ENCODE measurements at places on chromosomes 13 and 19.
A peak's percentile ranks its signal among the peaks of the same experiment; 100 is the strongest.

- peak; percentile 87 for DNase-seq
These were observed 1317.0 kb downstream of the PCDH9 start for GRCh38 chr13:65913173-65913572.

DNA sequence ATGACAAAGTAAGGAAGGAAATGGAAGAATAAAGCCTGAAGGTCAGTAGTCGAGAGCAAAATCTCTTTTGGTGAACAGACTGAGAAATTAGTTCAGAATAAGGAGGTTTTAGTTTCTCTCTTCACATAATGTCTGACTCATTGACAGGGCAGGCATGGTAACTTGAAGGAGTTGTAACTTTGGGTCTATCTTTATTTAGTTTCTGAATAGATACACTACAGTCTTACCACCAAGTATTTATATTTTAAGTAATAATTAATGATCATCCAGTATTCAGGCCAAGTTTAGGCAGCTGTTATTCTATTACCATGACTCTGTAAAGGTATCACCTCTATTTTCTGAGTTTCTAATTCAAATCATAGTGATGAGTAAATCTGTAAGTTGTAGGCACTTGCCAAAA lies 219.9 kb downstream of the SPRY2 start:
- no peak for DNase-seq

DNA sequence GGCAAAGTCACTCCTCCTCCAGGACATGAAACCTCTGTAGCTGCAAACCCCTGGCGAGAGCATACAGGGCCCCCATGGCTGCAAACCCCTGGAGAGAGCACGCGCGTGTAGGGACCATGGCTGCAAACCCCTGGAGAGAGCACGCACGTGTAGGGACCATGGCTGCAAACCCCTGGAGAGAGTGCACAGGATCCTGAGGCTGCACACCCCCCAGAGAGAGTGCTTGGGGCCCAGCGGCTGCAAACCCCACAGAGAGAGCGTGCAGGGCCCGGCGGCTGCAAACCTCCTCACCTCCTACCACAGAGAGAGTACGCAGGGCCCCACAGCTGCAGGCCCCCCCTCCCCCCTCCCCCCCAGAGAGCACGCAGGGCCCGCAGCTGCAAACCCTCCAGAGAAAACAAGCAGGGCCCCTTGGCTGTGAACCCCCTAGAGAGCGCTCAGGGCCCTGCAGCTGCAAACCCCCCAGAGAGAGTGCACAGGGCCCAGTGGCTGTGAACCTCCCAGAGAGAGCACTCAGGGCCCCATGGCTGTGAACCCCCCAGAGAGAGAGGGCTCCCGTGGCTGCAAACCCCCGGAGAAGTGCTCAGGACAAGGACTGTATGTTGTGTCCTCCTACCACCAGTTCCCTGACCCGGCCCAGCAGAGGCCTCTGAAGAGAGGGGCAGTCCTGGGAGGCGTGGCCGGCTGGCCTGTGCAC lies 7.3 kb downstream of the ADPRHL1 start:
- no peak for DNase-seq

GRCh38 chr19:46880431-46880830 lies 19.6 kb downstream of the ARHGAP35 start:
- DNase-seq = no peak

DNA sequence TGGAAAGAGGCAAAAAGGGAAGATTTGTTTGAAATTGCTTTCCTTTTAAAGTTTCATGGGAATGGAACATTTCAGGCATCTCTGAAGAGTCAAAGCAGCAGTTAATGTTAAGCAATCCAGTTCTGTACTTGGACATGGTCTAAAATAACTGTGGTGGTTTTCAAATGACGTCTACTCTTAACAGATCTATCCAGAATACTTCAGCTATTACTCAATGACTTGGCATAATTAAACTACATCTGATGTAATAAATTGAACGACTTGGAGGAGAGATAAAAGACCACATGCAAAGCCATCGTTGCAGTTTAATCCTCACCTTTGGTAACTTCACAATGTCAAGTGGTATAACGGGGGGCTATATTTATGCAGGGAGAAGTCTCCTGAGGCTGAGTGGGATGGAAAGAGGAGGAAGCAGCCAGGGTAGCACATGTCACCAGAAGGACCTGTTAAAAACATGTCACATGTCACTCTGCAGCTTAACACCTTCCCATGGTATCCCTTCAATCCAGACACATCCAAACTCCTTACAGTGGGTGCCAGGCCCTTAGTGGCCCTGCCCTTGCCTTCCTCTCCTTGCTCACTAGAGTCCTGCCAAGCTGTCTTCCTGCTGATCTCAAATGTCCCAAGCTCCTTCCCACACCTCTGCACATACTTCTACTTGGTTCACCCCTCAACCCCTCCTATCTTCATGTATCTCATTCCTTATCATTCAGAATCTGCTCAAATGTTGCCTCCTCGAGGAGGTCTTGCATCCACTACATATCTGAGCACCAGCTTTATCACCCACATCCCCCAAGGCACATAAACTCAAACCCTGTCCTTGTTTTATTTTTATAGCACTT lies 327.8 kb downstream of the SUCLA2 start:
- DNase-seq = peak; percentile 78

DNA sequence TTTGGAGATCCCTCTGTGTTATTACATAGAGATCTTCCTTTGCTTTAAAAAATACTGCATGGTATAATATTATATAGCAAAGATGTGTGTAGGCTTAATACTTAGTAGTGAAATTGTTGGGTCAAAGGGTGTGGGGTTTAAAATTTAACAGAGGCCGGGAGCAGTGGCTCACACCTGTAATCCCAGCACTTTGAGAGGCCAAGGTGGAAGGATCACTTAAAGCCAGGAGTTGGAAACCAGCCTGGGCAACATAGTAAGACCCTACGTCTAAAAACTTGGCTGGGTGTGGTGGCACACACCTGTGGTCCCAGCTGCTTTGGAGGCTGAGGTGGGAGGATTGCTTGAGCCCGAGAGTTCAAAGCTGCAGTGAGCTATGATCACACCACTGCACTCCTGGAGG lies 22.3 kb upstream of the CEBPA start:
- no peak for DNase-seq

DNA sequence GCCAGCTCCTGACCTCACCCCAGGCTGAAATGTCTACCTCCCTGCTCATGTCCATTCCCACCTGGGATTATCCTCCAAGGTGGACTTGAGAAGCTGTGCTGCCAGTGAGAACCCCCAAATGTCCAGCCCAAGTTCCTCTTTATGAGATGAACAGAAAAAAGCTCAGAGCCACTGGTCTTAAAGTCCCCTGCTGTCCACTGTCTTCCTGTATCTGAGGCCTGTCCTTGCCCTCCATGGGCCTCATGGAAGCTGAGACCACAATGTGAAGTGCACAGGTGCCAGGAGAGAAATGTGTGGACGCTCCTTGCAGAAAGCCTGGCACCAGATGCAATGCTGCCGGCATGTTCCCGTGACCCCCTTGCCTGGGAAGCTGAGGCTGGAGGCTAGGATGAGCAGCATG lies 3.3 kb upstream of the AMER2 start:
- DNase-seq = no peak

DNA sequence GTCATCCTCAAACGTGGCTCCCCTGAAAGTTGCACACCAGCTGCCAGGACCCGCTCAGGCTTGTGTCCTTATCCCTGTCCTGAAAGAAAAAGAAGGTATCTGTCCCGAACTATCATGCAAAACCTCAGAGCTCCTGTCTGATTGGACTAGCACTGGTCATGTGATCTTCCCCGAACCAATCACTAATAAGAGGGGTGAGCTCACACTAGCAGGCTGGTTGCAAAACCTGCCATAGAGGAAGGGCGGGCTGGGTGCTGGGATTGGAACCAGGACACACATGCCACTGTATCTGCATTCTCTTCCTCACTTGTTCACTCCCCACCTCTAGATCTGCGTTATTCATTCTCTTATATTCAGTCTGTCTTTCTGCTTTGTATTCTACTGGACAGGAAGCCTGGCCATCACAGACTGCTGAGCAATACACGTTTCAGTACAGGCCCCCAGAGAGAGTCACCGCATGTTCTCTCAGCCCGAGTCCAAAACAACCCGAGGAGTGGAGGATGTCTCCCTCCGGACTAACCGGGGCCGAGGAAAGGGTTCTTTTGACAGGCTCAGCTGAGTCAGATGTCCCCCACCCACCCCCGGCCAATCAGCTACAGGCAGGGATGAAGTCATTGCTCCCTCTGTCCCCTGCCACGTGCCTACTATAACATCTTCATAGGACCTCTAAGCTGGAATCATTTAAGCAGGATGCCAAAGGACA lies 97.7 kb downstream of the SIPA1L3 start:
- peak; percentile 99 for DNase-seq

DNA sequence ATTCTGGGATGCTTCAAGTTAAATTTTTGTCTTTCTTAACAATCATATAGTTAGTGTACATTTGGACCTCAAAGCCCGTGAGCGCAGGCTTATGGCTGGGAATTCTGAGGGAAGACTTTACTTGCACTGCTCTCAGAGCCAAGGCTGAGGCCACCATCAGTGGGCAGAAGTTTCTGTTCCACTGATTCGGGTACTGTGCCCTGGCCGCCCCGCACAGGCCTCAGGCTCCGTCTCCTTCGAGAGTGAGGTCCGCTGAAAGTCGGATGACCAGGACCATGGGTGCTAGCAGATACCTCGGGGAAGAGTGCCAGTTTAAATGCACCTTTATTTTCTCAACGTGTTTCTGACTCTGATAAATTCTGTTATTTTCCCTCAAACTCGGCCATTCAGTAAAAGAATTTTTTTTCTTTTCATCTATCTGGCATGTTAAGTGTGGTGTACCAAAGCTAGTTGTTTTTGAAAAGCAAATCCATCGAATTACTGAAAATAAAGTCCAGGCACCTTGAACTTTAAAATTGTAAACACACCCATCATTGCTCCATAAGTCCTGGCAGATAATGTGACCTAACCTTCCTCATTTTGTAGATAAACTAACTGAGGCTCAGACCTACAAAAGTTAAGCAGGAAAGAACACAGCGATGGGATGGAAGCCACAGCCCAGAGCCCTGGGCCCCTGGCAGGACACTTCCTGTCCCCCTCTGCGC lies 126.7 kb downstream of the SOX1 start:
- DNase-seq = no peak

GRCh38 chr13:77699059-77699680 lies 1.7 kb downstream of the SLAIN1 start:
- DNase-seq = no peak

DNA sequence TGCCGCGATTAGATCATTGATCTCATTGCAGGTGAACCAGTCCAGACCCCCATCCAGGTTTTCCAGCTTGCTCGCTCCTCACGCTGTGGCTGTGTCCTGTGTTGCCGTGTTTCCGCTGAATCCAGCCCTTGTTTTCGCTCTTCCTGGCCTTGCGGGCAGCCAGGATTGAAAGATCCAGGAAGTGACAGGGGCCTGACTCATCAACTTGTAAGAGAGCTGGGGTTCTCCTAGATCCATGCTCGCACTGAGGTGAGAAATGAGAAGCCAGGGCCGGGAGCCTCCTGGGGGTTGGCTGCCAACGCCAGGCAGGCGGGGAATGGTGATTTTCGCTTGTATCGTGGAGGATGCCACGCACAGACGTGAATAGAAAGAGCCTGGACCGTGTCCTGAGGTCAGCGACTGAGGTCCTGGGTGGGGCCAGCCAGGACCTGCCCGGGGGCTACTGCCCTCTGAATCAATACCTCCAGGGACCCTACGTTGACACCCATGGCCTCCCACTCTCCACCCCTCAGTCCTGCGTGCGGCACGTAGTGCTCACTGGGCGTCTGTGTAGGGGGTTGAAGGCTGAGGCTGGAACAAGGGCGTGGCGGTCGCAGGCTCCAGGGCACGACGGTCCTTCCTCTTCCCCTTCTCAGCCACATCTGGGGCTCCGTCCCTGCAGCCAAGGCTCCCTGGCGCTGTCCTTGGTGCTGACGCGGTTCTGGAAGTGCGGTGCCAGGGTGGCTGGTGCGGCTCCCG lies 7.3 kb upstream of the PTPRH start:
- peak; percentile 99 for DNase-seq

DNA sequence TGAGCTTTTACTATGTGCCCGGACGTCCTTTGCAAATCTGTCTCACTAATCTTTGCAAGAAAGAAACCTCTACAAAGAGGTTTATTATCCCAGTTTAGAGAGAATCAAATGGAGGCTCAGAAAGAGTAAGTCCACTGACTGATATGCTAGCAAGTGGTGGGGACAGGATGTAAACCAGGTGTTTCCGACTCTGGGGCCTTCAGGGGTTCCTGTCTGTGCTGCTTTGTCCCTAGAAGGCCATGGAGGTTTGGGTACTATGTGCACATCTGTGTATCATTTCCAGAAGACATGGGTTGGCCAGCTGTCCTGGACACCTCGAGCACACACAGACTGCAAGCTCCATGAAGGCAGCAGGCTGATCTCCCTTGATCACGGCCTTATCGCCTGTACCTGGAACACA lies 1.2 kb upstream of the KPTN start:
- DNase-seq = no peak

- DNase-seq = peak; percentile 78
These were observed 194.1 kb downstream of the TDRD3 start for GRCh38 chr13:60590800-60591747.

GRCh38 chr13:57063007-57063406 lies 77.7 kb upstream of the PRR20A start:
- no peak for DNase-seq

GRCh38 chr19:48511800-48512503 lies at the start of gene LMTK3:
LMTK3 (minus strand) TSS chr19:48511835; CDS start chr19:48511576, 259 bp downstream.
- peak; percentile 25 for DNase-seq

DNA sequence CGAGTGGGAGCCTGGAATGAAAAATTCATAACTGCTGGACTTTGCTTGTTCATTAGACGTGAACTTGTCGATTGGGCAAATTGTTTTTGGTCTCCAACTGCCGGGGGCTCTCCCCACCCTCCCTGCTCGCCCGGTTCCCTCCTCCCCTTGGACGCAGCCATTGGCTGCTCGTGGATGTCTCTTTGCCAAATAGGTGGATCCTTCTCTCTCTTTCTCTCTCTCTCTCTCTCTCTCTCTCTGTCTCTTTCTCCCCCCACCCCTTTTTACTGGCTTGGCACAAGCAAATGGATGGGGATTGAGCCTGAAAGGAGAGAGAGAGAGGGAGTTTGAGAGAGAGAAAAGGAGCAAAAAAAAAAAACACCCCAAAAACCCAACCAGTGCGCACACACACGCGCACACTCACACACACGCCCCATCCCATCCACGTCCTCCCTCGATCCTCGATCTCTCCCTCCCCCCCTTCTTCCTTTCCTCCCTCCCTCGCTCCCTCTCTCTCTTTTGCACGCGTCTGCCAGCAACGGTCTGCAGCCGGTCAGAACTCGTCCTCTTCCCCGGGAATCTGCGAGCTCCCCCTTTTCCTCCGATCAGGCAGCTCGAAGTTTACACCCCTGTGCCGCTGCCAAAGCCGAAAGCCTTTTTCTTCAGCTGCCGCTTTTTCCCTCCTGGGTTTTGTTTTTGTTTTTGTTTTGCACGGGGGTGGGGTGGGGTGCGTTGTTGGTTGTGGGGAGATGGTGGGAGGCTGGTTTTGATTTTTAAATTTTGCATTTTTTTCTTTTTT lies 27.8 kb downstream of the NFIX start:
- peak; percentile 96 for DNase-seq

GRCh38 chr19:919199-920050 lies 2.3 kb downstream of the KISS1R start:
- DNase-seq = no peak

GRCh38 chr19:31054430-31054829 lies 294.8 kb downstream of the TSHZ3 start:
- peak; percentile 74 for DNase-seq

DNA sequence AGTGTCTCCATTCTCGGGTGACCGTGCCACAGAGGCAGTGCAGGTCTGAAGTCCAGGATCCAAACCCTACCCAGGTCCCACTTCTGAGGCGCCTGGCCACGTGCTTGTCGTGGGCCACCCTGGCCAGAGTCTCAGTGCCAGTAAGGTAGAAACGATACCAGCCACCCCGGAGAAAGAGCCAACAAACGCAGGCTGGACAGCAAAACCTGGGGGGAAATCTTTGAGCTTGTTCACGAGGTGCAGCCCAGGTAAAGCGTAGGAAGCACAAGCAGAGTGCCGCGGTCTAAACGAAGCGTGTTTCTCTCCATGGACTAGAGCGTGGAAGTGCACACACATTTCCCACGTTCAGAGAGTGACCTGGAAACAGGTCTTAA lies 95.6 kb downstream of the ATP11A start:
- DNase-seq = no peak

Measured in cardiac fibroblast (primary cell).